ENCODE measurements at places on chromosomes 6 and 20.
A peak's percentile ranks its signal among the peaks of the same experiment; 100 is the strongest.

- no peak for DNase-seq
Measured at GRCh38 chr6:108454356-108454755, 106.4 kb upstream of the FOXO3 start.

GRCh38 chr6:43702171-43702533, 14.6 kb upstream of the MRPS18A start:
- DNase-seq = no peak

- no peak for DNase-seq
Measured at GRCh38 chr6:22219925-22220324, 76.9 kb downstream of the PRL start.

DNA sequence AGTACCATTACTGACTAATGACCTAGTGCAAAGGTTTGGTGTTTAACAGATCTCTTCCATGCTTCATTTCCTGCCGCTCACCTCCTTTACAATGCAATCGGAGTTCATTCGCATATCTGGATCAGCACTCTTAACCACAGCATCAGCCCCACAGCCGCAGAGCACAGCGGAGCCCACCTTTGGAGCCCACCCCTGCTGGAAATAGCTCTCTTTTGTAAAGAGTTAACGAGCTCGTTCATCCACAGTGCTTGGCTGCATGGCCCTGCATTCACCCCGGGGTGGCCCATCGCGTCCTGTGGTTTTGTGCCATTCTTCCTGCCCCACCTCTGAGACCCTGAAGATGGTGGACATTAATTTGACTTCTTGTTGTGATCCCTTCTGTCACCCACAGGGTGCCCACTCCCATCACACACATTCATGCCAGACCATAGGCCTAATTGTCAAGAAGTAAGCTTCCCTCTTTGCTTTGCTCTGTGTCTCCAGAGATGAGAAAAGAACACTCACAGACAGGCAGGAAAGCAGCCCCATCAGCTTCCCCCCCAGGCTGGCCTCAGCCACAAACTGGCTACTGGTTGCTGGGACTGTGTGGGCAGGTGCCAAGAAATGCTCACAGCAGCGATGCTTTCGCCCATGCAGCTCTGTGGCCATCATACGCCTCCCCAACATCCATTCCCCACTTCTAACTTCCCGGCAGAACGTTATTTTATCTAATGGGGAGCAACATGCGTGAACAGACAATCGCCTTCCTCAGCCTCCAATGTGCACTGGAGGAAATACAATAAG, 167.0 kb downstream of the LRFN2 start:
- DNase-seq = no peak

- no peak for DNase-seq
Measured at GRCh38 chr6:109660526-109661320, 30.3 kb downstream of the AK9 start.

DNA sequence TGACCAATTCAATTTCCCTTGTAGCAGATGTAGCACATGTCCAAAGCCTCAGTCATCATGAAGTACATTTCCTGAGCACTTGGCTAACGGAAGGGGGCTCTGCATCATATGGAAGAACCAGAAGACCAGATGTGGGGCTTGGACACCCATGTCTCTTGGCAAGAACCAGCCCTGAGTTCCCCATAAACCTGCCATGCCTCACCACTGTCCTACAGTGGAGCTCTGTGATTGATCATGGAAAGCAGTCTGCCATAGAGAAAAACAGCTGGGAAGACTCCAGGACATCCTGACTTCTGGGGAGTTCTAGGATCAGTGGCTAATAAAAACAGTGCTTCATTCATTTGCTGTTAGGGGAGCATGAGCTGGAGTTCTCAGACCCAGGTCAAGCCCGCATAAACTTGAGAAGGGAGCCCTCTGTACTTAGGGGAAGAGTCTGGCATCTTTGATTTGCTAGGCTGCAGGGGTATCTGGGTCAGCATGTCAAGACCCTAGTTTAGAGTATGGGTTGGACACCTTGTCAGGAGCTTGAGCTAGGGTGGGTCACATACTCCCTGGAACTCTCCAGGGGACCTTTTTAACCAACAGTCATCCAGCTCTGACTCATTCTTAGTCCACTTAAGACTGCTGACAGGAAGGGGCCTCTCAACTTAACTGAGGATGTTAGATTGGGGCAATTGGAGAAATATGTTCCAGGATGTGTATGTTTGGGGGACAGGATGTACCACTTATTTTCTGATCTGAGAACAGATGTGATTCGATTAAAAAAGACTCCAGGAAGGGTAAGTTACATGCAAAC, 26.3 kb upstream of the TRAM2 start:
- DNase-seq = no peak

DNA sequence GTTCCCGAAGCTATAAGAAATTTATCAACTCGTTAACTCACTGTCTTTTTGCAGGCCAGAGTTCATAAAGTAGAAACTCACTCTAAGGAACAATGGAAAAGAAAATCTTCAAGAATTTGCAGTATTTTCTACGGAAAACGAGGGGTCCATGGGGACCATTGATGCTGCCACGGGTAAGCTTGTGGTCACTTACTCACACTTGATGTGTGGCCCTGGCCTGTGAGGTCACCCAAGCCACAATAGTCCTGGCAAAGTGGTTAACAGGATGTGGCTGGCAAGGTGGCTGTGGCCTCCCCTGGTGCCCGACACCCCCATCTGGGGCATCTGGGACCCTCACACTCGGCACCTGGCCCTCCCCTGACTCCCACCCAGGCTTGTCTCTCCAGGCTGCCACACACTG, 123.4 kb downstream of the C6orf118 start:
- no peak for DNase-seq

DNA sequence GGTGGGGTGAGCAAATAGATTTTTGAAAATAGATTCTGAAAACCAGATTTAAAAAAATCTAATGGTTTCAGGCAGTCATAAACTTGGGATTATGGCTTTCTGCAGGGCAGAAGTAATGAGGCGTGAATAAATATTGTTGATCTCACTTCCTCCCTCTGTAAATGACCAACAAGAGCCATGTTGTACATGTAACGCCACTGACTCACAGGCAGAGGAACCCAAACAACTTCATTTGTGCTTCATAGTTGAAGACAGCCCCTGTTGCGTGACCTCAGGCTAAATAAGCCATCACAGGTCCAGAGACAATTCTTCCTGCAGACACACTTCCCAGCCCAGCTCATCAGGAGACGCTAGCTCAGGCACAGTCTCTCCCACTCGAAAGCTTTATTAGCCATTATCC, 59.1 kb upstream of the F13A1 start:
- no peak for DNase-seq

- peak; percentile 80 for DNase-seq
Measured at GRCh38 chr20:6828794-6829423, 61.4 kb downstream of the BMP2 start.

- DNase-seq = peak; percentile 75
Measured at GRCh38 chr6:18269253-18269652, 4.9 kb upstream of the DEK start.

DNA sequence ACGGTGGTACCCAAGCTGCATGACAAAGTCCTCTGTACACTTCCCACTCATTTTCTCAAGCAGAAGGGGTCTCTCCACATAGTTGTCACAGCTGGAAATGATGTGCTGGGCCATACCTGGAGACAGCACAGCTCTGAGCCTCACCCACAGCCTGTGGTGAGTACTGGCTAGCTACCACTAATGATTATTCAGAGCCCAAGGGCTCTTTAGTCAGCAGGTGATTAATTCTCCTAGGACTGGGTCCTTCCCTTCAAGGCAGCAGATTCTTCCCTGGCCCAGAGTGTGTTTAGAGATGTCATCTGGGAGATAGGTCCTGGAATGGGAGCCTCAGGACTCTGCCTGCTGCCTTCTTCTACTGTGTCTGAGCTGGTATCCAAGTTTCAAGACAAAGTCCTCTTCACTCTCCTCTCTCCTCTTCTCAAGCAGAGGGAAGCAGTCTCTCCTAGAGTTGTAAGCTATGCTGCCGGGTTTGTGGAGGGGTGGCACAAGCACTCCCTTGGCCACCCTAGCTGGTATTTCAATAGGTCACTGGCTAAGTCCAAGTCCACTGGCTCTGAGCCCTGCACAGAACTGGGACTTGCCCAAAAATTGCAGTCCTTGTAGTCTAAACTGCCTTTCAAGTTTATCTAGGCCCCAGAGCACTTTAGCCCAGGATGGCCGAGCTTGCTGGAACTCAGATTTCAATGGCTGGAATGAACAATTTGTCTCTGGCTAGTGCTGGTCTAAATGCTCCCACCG, 49.8 kb upstream of the VGLL2 start:
- no peak for DNase-seq

GRCh38 chr6:149919834-149920225, 3.1 kb downstream of the RAET1G start:
- DNase-seq = no peak

- DNase-seq = peak; percentile 86
Measured at GRCh38 chr6:125952764-125953501, 3.6 kb upstream of the HINT3 start.

GRCh38 chr6:80541181-80541580, 434.7 kb downstream of the BCKDHB start:
- DNase-seq = no peak

DNA sequence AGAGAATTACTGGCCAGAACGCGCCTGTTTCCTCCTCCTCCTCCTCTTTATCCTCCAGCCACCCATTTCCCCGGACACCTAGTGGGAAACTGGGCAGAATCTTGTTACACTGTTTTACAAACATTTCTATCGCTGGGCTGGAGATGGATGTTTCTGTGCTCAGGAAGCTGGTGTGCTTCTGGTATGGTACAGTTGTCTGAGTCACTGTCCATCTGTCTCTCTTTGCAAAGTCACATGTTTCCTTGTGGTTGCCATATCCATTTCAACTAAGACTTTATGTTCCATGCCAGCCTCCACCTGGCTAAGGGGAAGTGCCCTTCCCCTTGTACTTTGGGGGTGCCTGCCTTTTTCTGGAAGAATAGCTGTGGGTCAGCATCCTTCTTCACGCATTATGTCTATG, 52.9 kb upstream of the SLC22A16 start:
- DNase-seq = peak; percentile 70

DNA sequence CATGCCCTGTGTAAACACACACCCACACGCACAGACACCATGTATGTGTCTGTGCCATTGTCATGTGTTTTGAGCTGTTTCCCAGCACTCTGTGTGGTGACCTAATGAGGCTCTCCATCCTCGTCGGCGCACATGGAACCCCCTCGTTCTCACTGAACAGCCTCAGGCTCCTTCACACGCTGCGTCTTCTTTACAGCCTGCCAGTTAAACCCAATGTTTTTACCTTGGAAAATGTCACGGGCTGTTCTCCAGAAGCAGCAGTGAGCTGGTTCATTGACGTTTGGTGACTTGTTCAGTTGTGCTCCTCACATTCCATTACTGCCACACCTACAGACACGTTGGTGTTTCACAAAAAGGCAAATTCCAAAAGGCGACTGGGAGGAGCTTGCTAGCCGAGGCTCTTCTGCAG, 201.0 kb upstream of the FOXQ1 start:
- no peak for DNase-seq

DNA sequence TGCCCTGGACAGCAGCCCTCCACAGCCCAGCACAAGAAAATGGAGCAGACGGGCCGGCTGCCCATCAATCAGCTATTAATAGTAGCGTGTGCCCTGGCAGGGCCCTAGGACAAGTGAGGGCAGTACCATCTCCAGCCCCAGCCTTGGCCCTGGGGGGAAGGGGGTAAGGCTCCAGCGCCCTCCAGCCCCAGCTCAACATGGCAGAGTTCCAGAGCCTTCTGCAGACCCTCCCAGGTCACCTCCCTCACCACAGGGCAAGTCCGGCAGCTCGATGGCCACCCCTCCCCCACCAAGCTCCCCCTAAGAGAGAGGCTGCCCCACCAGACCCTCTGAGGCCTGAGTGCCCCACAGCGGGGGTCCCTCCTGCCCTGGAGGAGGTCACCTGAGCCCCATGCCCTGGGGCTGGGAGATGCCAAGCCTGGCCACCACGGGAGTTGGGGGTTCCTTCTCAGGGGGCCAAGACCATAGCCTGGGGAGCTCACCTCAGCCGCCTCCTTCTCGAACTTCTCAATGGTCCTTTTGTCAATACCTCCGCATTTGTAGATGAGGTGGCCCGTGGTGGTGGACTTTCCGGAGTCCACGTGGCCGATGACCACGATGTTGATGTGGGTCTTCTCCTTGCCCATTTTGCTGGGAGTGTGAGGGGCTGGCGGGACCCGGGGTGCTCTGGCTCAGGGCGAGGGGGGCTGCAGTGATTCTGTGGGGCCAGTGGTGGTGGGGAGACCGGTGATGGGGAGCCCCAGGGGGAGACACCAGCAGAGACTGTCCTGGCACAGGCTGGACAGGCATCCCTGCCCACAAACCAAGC, 1.5 kb downstream of the EEF1A2 start:
- no peak for DNase-seq

GRCh38 chr20:23142162-23143050, 56.3 kb upstream of the CD93 start:
- DNase-seq = no peak

DNA sequence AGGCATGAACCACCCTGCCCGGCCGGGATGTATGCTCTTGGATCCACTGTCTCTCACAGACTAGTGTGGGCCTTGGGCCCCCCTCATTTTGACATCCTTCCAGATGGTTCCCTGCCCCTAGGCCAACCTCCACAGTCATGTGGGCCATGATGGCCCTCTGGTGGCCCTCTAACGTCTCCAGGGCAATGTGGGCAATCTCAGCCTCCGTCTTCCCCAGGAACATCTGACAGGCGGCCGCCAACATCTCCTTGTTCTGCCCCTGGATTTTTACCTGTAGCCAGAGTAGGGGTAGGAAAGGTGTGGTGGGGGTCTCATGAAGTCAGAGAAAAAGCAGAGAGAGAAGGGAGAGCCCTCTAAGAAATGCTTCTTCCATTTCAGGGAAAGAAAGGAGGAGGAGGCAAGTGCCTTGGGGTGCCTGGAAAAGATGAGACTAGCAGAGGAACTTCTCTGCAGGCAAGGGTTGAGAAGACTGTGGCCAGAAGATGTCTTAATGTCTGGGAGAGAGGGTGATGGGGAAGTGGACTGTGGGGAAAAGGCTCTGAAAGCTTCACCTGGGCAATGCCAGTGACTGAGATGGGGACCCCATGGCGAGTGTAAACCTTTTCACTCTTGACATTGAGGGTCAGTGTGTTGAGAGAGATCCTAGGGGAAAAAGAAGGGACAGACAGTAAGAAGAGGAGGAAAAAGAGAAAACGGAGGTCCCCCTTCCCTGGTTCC, 1.3 kb downstream of the FLOT1 start:
- no peak for DNase-seq

DNA sequence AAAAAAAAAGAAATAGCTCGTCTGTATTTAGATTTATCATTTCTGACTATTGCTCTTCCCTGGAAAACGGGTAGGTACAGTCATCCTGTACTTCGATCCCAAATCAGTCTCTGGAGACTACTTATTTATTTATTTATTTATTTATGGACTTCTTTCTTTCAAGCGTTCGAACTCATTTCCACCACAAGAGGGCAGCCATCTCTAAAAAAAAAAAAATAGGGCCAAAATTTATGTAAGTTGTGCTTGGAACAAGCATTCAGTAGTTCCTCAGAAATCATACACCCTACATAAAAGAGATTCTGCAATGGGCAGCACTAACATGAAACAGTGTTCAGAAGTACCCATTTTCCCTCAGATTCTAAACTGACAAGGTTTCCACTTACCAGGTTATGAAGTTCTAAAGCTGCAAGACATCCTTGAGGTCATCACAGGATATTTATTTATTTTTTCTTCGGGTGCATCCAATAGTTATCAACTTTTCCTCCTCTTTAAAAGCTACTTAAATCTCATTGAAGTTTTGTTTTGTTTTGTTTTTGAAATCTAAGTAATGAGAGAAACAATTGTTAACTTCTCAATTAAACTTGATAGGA, 1.9 kb upstream of the BMP2 start:
- peak; percentile 70 for DNase-seq

All from hematopoietic multipotent progenitor cell treated with erythropoietin and hydrocortisone succinate and interleukin-3 and kit ligand, for 6 days (in vitro differentiated cells).